ENCODE measurements at places on chromosomes 11 and 22.

DNA sequence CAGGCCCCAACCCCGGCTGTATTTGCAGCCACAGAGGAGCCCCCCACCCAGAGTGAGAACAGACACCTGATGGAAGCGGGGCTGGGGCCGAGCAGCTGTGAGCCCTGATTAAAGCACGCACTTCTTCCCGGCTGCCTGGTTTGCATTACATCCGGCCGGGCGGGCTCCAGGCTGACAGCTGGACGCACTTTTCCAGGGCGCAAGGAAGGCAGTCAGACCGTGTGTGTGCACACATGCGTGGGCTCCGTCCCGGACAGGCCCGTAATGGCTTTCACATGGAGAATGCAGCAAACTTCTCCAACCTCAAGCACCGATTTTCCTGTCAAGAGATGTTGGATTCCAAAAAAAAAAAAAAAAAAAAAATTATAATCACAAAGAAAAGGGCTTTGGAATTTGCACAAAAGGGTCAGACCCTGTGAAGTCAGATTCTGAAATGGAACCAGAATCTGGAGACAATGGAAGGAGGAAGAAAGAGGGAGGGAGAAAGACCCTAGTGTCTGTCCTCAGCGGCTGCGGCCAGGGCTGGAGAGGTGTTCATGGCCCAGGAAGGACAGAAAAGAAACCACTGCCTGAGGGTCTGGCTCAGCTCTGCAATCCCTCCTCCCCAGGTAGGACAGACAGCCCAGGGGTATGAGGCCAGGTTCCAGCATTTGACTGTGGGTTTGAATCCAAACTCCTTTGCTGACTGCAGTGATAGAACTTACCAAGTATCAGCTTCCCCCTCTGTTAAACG lies 365.5 kb downstream of the MN1 start:
- DNase-seq = no peak

DNA sequence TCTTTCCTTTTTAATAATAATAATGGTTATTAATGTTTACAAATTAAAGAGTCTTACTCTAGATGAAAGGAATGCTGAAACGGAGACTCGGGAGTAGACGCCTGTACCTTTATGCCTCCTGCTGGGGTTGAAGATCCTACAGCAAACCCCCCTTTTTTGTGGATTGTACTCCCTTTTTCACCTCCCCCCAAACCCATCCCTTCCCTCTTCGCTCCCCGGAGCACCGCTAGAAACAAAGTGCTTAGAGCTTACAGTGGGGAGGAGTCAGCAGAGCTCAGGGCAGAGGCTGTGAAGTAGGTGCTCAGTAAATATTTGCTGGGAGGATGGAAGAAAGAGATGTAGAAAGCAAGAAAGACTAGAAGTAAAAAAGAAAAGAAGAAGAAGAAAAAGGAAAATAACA lies 169.7 kb downstream of the NXPE2 start:
- DNase-seq = no peak

DNA sequence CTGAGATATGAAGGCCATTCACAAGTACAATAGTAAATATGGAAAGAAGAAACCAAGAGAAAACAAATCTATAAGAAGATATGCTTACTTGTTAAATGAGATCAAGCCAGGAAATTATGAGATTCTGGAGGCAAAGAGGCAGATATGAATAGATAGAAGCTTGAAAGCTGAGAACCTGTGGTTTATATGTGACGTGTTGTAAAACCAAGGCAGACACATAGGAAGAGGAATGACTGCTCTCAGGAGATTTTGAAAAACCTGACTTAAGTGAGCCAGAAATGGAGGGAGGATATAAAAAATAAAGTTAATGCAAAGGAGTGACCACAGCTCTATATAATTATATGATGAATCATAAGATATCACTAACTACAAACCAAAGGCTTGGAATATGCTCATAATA lies 1160.5 kb upstream of the CNTN5 start:
- no peak for DNase-seq

DNA sequence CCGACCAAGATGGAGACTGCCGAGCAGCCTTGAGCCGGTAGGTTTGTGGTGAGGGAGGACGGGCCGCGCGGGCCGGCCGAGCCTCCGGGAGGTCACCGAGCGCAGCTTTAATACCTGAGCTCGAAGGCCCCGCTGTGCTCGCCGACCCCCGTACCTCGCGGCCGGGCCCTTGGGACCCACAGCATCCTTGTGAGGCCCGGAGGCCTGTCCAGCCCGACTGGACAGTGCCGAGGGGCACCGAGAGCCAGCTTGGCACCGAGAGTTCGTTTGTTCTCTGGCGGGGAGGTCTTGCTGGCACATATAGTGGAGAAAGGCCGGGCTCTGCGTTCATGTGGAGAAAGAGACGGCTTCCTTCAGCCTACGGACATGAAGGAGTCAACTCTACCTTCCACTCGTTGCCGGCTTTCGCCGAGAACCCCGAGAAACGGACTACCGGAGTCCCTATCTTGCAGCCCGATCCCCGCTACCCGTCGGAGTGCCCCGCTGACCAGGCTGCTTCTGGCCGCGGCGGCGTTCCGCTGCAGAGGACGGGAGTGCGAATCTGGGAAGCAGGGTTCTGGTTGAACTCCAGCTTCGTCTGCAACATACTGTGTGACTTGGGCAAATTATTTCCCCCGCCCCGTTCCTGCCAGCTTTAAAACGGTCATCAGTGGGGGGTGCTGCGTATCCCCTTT lies 349 bp downstream of the TSSC4 start:
- DNase-seq = no peak

DNA sequence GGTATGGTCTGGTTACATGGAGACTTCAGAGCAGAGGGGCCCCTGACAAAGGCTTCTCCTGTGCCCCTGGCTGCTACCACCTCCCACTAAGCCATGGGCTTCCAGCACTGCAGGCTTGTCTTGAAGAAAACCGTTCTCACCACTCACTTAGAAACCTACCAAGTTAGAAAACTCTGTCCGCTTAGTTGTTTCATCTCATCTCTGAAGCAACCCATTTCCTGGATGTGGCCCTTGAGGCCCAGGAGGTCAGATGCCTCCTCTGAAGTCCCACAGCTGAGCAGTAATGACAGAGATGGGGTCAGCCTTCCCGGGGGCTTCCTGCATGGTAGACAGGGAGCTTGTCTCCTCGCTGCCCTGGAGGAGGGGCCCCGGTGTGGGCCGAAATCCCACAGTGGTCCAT lies 12.9 kb downstream of the CSF2RB start:
- DNase-seq = no peak
